Body of pancreas (tissue), 4 donors: ENCODE measurements at places on chromosomes 16 and 17. TPM values are rescaled to one million over a fixed set of nuclear protein-coding genes. Genes with fewer than 3 reads are reported as not detected.

Gene TMC7
- total RNA-seq: 0.33 TPM

Gene RGS11
- 95.9 TPM for total RNA-seq

Gene TMIGD1
- not detected for total RNA-seq

Gene PDE6G
- not detected for total RNA-seq

Gene ATP1B2
- 0.78 TPM for total RNA-seq

Gene DGKE
- total RNA-seq: 7.0 TPM

Gene GALK1
- 27.4 TPM for total RNA-seq

Gene MAPK8IP3
- total RNA-seq: 79.9 TPM

Gene ASPA
- 0.78 TPM for total RNA-seq

Gene ITGB4
- 33.7 TPM for total RNA-seq

Gene DHX58
- 5.7 TPM for total RNA-seq

Gene TBC1D3C
- total RNA-seq: not detected

Gene RAB37
- total RNA-seq: 0.78 TPM

Gene SLC35G6
- total RNA-seq: not detected

Gene PIMREG
- total RNA-seq: not detected

Gene SPATA2L
- total RNA-seq: 15.8 TPM

Gene SEPTIN1
- 0.26 TPM for total RNA-seq

Gene BCL6B
- total RNA-seq: 8.9 TPM

Gene FOXL1
- total RNA-seq: 0.52 TPM

Gene CES1
- 4.2 TPM for total RNA-seq

Gene LYRM9
- 14.5 TPM for total RNA-seq

Gene OR4D2
- not detected for total RNA-seq

Gene CEP295NL
- 3.1 TPM for total RNA-seq

Gene WBP2
- 44.2 TPM for total RNA-seq

Gene CMTM2
- total RNA-seq: not detected

Gene SAT2
- 148 TPM for total RNA-seq
